Activated CD4-positive, alpha-beta T cell treated with anti-CD3 and anti-CD28 coated beads for 24 hours (primary cell): ENCODE measurements at places on chromosomes 4 and X.

DNA sequence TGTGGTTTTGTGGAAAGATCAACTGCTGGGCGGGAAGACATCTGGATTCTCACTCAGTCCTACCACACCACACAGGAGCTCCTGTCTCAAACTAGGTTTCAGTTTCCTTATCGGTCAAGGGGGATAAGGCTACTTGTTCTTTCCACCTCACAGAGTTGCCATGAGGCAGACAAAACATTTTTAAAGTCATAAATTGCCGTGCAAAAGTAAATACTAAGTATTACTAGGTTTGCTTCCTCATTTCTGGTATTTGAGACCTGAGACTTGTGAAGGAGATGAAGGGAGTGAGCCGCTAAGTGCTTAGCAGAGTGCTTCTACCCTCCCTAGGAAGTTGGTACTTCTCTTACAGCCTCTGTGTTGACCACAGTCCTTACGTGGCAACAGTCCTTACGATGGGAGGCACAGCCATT is 1.5 kb downstream of the LAP3 start:
- DNase-seq: no peak

DNA sequence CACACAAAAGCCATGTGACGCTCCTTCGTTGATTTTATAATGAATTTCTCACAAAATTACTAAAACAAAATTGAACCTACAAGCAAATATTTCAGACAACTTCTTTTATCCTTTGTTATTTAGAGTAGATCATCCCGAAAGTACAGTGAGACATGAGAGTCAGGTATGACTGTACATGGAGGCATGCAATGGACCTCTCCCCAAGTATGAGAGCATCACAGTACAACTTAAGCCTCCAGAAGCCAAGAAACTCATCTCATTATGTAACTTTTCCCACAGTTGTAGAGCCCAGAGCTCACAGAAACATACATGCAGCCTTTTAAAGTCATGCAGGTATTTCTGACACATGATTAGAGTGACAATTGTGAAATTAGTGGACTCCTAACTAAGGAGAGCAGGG is 167.7 kb downstream of the PAPSS1 start:
- no peak for DNase-seq

- no peak for DNase-seq
Measured at GRCh38 chr4:8471211-8471875, 30.8 kb downstream of the TRMT44 start.

GRCh38 chrX:106484233-106484632 is 127.5 kb upstream of the RADX start:
- DNase-seq: no peak

DNA sequence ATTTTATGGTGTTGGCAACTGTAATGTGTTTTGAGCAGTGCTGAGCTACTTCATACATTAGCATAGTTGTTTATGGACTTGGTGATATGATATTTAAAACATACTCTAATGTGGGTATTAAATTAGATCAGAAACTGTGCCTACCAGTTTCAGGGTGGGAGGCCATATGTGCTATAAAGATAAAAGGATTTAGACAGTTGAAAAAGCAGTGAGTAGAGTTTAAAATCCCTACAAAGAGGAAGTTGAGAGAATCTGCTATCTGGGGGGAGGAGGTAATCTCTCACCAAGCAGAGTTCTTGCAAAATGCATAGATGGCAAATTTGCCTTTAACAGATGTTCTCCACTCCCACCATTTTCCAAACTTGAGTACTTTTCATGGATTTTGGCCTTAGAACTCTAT is 154.5 kb downstream of the SPOCK3 start:
- DNase-seq: no peak

GRCh38 chr4:40980318-40980883 is 230.6 kb downstream of the NSUN7 start:
- no peak for DNase-seq

DNA sequence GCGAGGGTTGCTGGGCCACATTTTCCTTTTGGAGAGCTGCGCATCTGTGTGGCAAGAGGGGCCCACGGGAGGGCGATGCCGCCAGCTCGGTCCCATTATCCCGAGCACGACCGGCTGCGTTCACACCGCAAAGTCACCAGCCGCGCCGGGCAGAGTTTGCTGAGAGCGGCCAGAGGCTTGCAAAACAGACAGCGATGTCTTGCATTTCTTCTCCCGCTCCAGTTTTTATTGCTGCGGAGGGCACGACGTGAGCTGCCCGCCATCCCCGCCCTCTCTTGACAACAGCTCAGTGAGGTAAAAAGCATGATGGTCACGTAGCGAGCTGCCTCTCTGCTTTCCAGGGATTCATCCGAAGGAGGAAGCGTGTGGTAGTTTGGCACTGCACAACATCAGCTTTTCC is 102.1 kb upstream of the TENM3 start:
- no peak for DNase-seq

- DNase-seq: peak; percentile 3
Measured at GRCh38 chrX:135185795-135186443, 14.7 kb upstream of the CT55 start.

DNA sequence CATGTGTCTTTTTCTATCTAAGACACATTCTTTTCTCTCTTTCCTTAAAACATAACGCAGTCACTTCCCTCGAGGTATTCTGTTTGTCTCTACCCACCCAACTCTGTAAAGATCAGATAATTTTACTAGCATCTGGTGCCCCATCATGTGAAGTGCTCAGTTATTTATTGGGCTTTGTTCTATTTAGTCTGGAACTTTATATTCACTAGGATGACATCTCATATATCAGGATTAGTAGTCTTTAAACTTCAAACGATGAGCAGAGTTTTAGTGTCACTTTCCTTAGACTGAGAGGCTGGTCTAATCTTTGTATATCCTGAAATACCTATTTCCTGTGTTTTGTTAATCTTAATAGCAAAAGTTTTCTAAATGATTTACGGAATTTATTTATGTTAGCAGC is 445.5 kb upstream of the NDST3 start:
- no peak for DNase-seq

GRCh38 chr4:123930996-123931395 is 534.4 kb downstream of the SPRY1 start:
- no peak for DNase-seq

GRCh38 chr4:35525192-35525978 is 718.9 kb downstream of the ARAP2 start:
- DNase-seq: no peak

DNA sequence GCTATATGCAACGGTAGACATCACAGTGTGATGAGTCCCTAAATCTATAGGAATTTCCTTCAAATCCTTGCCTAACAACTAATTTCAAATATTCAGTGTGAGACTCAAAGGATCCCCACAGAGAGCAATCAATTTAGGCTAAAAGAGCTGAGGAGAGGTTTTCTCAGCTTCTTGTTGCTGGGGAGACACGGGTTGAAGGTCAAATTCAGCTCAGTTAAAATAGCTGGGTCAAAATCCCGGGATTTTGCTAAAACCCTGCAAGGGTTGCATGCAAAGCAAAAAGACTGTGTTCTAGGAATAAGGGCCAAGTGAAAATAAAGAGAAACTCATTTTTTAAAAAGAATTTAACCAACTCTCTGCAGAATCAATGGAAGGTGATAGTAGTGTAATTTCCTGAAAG is 1073.4 kb downstream of the NLGN4X start:
- DNase-seq: no peak

GRCh38 chr4:112523008-112523721 is 7.2 kb upstream of the NEUROG2 start:
- DNase-seq: no peak

- no peak for DNase-seq
Measured at GRCh38 chr4:139873111-139873860, 207.7 kb downstream of the MGST2 start.

- DNase-seq: no peak
Measured at GRCh38 chr4:119026662-119027444, 108.8 kb upstream of the MYOZ2 start.

- DNase-seq: no peak
Measured at GRCh38 chr4:87506974-87507701, 22.0 kb downstream of the SPARCL1 start.

DNA sequence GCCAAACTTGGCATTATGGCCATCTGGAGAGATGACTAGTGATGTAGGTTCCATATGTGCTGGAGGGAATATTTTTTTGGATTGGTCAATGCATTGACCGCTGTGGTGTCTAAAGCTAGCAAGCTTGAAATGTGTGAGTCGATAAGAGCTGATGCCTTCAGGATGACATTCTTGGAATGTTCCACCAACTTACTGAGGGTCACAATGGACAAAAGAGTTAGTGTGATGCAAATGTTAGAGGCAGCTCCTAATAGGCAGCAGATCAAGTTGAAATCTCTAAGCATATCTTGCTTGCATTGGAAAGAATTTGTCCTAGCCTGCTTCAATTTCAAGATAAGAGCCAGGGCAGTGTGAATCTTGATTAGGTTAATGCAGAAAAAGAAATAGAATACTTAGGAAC is 210.4 kb upstream of the AFF2 start:
- DNase-seq: no peak

- no peak for DNase-seq
Measured at GRCh38 chr4:86512631-86513030, 81.5 kb upstream of the PTPN13 start.

DNA sequence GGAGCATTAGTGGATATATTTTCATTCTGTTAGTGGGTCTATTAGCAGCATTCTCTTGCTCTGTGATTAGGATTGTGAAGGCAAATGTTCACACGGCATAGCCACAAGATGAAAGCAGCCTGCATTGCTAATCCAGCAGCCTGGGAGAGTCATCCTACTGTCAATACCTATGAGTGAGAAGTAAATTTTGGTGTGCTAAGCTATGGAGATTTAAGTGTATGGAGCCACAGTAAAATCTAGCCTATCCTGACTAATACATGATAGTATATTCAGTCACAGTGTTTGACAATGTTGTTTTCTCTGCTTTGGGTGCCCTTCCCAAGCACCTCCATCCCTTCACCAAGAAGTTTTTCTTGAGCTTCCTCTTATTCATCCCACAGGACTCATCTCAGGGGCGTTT is 47.2 kb upstream of the TMPRSS11F start:
- DNase-seq: no peak

DNA sequence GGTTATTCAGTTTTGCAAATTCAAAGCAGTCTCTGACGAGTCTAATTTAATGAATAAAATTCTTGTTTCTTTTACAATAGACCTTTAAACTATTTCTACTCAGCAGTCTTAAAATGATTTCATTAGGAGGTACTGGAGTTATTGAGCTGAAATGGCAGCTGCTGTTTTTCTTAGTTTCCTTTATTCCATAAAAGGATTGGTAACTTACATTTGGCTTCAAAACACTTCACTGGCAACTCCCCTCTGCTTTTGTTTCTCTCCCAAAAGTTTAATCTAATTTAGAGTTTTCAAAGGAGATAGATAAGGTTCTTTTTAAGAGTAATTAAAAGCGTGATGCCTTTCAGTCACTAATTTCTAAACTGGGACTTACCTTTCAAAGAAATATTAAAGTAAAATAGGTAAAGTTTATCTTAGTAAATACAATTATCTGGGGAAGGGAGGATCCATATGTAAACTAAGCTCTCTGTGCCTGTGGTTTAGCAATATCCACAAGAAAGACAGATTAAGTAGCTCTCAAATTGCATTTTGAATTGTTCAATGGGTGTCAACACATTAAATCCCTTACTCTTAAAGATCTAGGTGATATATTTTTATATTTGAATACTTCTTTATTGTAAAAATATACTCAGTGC is 17.1 kb upstream of the PCDH10 start:
- no peak for DNase-seq

DNA sequence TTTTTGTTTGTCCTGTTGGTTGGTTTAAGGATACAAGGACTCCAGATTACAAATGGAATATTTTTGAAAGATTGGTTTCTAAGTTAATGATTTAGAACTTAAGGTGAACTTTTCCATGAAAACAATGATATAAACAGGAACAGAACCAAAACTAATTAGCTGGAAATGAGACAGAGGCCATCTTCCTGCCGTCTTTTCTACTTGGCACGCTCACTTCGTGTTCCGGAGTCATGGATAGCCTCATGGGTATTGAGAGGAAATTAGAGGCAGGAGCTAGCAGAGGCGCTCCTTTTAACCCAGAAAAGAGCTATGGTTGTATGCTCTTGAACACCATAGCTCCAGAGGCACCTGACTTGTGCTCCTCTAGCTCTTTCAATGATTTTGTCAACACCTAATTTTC is 2.4 kb downstream of the FAM241A start:
- no peak for DNase-seq

DNA sequence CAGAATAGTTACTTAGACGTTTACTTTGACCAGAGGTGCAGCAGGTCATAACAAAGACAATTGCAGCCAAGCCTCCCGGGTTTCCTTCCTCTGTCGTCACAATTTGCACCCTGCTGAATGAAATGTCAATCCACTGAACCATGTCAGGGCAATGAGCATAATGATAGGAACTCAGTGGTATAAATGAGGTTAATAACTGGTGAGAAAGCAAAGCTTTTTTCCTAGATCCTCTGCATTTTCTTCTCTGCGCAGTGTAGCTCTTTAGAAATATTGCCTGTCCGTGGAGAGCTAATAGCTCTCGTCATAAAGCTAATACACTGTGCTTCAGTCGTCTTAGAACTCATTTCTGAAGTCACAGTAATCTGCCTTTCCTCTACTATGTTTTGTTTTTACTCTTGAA is 1960.1 kb upstream of the ADGRL3 start:
- DNase-seq: no peak

DNA sequence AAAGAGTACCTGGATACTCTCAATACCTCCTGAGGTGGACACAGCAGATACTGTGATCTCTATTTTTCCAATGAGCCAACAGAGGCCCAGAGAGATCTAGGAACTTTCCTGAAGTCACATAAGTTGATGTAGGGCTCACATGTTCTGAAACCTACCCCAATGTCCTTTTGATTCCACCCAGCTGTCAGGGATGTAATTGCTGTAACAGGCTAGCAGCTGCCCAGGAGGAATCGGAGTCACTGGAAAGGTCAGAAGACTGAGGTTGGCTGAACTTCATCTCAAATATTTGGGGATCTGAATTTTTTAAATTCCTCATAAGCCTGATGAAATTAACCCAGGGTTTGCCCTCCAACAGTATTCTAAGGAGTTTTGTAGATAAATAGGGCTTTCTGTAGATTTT is 52.5 kb upstream of the PROM1 start:
- no peak for DNase-seq

DNA sequence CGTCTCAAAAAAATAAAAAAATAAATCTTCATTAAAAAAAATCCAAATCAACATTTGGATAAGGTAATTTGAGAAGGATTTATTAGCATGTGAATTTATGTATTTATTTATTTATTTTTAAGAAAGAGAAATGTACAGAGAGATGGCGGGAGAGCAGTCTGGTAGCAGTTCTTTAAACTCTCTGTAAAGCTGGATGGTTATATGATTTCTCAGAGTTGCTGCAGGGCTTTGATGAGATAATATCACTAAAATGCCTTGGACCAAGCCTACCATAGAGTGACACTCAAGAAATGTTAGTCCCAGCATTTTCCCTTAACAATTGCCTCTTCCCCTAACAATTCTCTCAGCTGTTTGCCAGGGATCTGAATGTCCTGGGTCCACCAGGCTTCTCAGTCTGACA is 103.4 kb upstream of the LNX1 start:
- DNase-seq: no peak

- DNase-seq: no peak
Measured at GRCh38 chr4:166680796-166681195, 553.5 kb downstream of the SPOCK3 start.
